ENCODE measurements at places on chromosomes 13 and 19.

GRCh38 chr19:8331263-8331845 lies 10.1 kb downstream of the RPS28 start:
- DNase-seq = no peak

- DNase-seq = peak; percentile 92
These were observed 1.1 kb downstream of the MIDN start for GRCh38 chr19:1249298-1249989.

DNA sequence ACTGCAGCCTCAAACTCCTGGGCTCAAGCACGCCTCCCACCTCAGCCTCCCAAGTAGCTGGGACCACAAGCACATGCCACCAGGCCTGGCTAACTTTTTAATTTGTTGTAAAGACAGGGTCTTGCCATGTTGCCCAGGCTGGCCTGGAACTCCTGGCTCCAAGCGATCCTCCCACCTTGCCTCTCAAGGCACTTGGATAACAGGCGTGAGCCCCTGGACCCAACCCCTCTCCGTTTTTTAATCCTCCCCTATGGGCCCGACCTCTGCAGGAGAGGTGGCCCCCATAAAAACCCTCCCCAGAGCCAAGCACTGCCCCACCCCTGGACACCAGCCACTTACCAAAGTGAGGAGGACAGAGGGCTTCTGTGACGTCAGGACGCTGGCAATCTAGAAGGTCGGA lies 28.6 kb downstream of the PEPD start:
- no peak for DNase-seq

GRCh38 chr13:95650696-95651095 lies 6.2 kb upstream of the DZIP1 start:
- no peak for DNase-seq

GRCh38 chr19:53357821-53358581 lies 7.5 kb upstream of the ZNF525 start:
- no peak for DNase-seq

DNA sequence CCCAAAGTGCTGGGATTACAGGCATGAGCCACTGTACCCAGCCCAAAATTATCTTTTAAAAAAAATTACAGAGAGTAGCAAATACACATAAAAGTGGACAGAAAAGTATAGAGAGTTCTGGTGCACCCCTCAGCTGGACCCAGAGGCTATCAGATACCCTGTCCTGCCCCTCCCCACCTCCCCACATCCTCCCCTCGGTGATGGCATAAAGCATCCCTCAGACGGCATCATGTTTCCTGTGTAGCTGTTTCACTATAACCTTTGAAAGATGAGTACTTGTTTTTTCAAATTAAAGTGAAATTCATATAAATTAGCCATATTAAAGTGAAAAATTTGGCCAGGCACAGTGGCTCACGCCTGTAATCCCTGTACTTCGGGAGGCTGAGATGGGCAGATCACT lies 20.1 kb downstream of the SLC27A1 start:
- no peak for DNase-seq

GRCh38 chr13:112869202-112870050 lies 99.6 kb upstream of the MCF2L start:
- DNase-seq = no peak

GRCh38 chr19:8500158-8500557 lies 2.3 kb downstream of the PRAM1 start:
- no peak for DNase-seq

DNA sequence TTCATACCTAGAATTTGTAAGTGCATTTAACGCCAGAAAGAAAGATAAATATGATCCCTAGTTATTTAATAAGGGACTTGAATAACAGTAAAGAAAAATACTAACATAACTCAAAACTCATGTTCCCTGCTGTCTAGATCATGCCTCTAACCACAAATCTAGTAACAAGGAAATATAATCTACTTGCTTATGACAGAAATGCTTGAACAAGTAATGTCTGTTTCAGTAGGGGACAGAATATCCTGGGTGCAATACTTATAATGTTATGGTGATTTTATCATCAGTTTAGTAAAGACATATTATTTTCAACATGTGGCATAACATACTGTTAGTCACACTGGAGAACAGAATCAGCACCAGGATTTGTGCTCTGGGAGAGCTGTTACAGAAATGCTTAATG lies 861.9 kb upstream of the SLITRK1 start:
- DNase-seq = no peak

- DNase-seq = no peak
These were observed 3.2 kb downstream of the GPR108 start for GRCh38 chr19:6734096-6734696.

DNA sequence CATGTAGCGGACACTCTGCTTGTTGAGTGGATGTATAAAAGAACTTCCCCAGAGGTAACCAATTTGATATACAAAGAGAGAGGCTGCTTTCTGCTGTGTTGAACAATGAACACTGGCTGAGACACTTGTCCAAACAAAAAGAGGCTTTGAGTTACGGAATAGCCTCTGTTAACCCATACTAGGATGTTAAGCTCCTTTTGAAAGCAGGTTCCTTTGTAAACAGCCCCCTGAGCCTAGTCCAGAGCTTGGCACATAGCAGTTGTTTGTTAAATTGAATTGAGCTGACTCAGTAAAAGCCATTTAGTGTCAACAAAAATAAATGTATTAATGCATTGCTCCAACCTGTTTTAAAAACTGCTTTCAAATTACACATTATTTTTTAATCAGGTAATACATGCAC lies 200.1 kb downstream of the MZT1 start:
- no peak for DNase-seq

DNA sequence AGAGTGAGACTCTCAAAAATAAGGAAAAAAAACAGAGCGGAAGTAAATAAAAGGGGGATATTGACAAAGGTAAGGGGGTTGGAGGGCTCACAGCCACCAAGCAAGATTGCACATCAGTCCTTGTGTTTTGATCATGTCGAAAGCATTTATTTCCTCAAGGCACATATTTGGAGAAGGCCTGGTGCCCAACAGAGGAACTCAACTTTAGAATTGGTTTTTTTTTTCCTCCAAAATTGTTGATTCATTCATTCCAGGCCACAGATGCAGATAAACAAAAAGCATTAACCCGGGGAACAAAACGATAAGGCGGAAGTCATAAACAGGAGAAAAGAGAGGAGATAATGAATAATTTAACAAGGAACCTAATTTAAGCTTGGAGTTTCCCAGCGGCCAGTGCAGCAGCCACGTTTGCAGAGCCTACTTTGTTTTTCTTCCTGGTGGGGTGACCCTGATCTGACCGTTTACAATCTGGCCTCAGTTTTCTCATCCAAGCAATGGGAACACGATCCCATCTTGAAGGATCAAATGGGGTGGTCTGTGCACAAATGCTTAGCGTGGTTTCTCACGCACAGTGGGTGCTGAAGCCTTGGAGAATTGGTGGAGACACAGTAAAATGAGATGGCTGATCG lies 2.1 kb upstream of the PTPRS start:
- DNase-seq = no peak

- DNase-seq = no peak
These were observed 44.3 kb downstream of the RAP2A start for GRCh38 chr13:97478247-97478646.

- DNase-seq = peak; percentile 67
These were observed 3.9 kb downstream of the TMEM147 start for GRCh38 chr19:35549174-35549788.

- DNase-seq = no peak
These were observed 10.9 kb downstream of the C13orf46 start for GRCh38 chr13:113962975-113963374.

GRCh38 chr19:57776764-57777296 lies 7.4 kb downstream of the ZNF586 start:
- DNase-seq = no peak

DNA sequence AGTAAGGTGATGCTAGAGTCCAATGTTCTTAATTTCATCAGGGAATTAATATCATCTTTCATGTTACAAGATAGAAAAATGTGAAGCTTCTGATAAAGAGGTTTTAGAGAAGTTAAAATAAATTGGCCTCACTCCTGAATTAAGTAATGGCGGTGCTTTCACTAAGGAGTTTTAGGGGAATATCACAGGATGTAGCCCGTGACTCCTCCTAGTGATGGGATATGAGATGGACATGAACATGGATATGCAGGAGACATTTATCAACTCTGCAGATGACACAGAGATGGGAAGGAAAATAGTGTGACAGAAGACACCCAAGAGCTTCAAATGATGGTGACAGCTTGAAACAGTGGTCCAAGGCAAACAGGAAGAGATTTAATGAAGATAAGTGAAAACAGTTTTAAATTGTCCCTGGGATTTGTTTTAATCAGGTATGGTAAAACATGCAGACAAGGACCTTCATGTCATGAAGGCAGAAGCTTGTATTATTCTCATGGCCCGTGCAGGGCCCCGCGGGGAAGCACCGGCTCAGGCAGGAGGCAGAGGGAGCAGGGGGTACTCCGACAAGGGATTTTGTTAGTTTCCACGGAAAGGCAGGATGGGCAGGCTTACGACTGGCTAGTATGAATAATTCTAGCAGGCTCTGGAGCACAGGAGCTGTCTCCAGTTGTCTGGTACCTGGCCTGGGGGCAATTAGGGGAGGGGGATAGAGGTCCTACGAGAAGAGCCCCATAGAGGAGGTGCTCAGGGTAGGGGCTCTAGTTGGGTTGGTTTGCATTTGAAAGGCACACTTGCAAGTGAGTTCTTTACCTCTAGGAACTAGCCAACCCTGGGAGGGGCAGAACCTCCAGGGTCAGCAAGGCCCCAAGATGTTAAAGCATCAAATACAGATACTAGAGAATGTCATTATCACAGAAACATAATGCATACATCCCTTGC lies 38.7 kb upstream of the FARP1 start:
- no peak for DNase-seq

DNA sequence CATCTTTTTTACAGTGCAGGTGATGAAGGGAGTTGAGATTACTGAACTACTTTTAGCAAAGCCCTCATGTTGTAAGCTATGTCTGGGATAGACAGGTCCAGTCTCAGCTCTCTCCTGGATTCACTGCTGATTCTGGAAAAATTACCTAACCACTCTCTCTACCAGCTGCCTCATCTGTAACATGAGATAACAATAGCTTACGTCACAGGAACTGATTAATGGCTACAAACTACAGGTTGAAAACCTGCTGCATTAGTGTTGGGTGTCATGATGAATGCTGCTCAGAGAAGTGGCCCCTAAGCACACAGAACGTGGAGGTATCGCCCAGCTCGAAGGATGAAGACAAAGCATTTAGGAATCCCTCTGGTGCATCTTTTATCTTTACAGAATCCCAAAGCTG lies 277.8 kb downstream of the ABCC4 start:
- no peak for DNase-seq

- DNase-seq = peak; percentile 41
These were observed 1.6 kb downstream of the PKN1 start for GRCh38 chr19:14434543-14435319.

DNA sequence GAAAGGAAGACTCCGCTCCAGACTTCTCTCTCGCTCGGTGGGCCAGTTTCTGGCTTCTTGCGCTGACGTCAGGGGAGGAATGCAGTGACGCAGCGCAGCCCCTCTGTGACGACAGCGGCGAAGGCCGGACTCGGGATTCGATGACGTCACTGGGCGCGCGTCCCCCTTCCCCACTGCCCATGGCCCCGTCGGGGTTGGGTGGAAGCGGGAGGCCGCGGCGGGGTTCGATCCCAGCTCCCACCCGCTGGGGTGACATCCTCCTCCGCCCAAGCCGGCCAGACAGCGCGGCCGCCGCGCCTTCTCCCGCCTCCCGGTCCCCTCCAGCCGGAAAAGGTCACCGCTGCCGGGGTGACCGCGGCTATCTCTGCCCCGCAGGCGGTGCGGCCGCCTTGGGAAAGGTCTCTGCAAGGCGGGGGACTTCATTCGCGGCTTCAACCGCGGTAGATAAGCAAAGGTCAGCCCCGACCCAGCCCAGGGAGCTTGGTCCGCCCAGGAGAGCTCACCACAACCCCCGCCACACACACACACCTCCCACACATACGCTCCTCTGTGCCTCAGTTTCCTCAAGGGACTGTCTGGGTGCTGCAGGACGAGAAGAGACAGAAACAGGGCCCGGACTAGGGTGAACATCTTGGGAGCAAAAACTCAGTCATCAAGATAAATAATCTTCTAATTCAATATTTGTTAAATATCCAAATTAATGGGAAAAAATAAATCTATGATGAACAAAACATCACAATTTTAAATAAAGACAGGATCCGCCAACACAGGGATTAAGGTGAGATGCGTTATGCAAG lies 844 bp upstream of the RFX1 start:
- DNase-seq = no peak

GRCh38 chr13:65907666-65908525 lies 1322.2 kb downstream of the PCDH9 start:
- no peak for DNase-seq

GRCh38 chr19:32343550-32344262 lies 1.7 kb upstream of the ZNF507 start:
- no peak for DNase-seq

GRCh38 chr19:30171138-30171635 lies 201.0 kb upstream of the ZNF536 start:
- no peak for DNase-seq

GRCh38 chr13:110634558-110634957 lies 19.2 kb downstream of the NAXD start:
- no peak for DNase-seq

DNA sequence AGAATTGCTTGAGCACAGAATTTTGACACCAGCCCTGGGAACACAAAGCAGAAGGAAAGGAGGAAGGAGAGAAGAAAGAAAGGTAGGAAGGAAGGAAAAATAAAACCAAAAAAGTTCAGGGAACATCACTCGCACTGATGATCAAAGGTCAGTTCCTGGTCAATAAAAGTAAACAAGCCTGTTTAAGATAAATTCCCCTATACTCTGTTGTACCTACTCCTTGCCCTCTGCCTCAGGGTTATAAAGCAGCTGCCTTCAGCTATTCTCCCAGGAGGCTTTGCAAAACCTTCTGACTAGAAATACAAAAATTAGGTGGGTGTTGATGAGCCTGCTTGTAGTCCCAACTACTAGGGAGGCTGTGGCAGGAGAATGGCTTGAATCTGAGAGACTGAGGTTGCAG lies 14.9 kb upstream of the ZNF91 start:
- no peak for DNase-seq

DNA sequence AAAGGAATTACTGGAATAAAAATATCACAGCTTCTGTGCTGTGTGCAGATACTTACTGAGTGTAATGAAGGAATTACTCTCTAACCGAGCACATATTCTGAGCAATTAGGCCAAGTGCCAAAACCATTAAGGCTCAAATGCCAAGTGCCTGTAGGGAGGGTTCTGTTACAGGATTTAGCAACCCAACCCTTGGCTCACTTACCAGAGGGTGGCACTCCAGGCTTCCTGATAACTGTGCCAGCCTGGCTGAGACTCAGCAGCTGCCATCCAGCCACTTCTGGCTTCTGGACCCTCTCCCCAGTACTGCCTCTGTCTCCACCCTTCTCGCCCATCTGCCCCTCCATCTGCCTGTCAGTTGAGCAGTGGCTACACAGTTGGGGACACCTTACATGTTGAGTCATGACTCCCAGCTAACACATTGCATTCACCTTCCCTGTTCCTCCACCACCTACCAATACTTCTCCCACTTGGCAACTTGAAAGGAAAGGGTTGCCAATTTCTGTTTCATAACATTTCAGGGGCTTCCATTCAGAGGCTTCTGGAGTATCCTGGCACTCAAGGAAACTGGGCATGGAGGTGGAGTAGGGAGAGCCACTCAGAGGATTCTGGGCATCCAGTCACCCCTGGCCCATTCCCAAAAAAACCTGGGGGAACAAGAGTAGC lies 110.5 kb downstream of the COG6 start:
- DNase-seq = peak; percentile 43

- DNase-seq = no peak
These were observed 38.9 kb upstream of the KL start for GRCh38 chr13:32977321-32977720.
